ENCODE measurements at places on chromosomes 3 and 15.

DNA sequence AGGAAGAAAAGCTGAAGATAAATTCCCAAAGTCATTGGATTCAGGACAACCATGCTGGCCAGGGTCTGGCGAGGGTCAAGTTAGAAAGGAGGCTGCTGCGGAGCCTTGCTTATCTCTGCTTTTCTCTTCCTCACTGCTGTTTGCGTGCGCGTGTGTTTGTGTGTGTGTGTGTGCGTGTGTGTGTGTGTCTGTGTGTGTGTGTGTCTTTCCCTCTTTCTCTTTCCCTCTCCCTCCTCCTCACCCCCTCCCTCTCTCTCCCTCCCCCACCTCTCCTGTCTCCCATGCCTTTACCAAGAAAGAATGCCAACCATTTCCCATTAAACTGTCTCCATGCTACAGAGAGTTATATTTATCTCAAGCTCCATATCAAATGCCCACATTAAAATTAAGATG lies at the start of gene COLQ:
COLQ (minus strand) TSS at position 134 of the 393 bp plus-strand sequence; CDS start at position 53, 81 bp downstream.
- no peak for DNase-seq

- DNase-seq, result no peak
These were observed 146.9 kb downstream of the RAB11A start for GRCh38 chr15:66016199-66016598.

- DNase-seq, result no peak
These were observed 13.9 kb upstream of the VGLL3 start for GRCh38 chr3:87004883-87005282.

GRCh38 chr15:73924171-73924921 lies 1.9 kb upstream of the LOXL1 start:
- DNase-seq, result peak; percentile 76

DNA sequence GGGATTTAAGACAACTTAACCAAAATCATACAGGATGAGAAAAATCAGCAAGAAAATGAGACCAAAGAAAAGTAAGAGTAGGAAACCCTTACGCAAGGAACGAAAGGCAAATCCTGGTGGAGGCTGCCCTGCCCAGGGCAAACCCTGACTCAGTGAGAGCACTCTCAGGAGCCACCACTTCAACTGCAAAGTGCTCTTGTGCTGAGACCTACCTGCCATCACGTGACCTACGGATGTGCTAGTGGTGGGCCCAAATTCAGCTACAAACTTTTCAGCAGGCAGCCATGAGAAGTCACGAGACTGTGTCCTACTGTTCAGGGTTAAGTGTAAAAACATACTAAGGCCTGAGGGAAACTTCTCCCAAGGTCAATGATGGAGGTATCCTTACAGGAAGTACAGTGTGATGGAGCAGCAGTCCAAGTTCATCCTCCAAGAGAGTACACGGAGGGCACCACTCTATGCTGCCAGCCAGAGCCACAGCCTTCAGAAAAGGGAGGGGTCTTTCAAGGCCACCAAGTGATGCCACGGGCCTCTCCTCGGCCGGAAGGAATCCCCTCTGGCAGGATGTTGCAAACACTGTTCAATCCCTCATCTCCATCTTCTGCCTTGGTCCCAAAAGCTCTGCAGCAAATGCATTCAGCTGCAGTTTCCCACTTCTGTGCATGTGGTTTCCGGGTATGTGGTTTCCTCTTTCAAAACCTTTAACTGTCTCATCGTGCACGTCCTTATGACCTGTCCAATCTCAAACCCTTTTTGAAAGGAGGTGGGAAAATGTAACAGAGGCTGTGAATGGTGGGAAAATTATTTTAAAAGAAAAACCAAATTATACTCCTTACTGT lies 9.5 kb downstream of the CHSY1 start:
- DNase-seq, result peak; percentile 52

GRCh38 chr15:96332637-96333121 lies 2.2 kb downstream of the NR2F2 start:
- DNase-seq, result no peak

DNA sequence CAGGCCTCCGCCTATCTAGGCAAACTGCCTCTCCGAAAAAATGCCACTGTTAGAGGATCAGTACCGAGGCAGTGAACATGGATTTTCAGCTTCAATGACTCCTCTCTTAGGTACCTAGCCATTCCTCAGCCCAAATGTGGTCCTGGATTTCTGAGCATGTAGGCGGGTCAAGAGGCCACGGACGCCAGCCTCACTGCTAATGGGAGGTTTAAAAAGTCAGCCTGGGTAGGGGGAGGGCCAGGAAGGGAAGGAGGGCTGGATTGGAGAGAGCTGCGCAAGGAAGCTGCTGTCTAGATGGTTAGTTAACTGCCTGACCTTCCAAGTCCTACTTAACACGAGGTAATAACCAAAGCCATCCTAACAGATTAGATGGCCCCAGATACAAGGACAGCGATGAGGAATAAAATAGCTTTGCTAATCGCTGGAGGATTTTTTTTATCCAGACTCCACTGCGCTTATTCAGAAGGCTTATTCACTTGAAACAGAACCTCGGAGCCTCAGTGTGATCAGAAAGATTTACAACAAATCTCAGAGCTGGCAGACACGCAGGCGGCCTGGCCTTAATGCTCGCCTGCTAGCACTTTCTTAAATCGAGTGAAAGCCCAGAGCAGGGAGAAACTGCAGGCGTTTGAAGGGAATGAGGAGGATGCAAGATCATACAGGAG lies 34.3 kb downstream of the TLE3 start:
- DNase-seq, result peak; percentile 59

DNA sequence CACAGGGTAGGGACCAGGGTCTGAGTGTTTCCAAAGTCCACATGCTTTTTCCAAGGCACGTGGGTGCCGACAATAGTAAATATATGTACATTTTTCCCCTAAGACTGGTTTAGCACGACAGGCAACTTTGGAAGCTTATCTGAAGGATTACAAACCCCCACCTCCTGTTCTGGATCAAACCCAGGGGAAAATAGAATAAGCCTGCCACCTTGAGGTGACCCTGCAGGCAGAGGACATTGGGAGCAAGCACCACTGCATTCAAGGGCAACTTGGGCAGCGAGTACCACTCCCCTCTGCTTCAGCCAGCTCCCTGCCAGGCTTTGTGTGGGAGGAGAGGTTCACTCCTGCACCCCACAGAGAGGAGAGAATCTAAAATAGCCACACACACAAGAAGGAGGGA lies 44.8 kb downstream of the KBTBD12 start:
- DNase-seq, result no peak

GRCh38 chr15:42820811-42821210 lies 83.9 kb upstream of the CDAN1 start:
- DNase-seq, result no peak

DNA sequence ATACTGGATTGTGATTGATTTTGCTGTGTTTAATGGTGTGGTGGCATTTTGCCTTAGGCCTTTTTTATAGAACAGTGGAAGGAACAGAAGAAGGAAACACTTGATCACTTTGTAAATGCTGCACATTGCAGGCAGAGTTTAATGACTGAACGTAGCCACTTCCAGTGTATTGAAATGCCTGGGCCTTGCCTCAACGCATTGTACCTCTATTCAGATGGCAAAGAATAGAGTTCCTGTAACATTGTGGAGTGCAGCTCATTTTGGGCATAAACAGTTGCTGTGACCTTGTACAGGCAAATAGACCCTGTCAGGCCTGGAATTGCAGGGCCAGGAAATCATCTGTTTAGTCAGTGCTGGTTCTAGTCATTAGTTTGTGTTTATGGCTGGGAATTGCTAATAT lies 225.0 kb downstream of the EPHA3 start:
- DNase-seq, result no peak

DNA sequence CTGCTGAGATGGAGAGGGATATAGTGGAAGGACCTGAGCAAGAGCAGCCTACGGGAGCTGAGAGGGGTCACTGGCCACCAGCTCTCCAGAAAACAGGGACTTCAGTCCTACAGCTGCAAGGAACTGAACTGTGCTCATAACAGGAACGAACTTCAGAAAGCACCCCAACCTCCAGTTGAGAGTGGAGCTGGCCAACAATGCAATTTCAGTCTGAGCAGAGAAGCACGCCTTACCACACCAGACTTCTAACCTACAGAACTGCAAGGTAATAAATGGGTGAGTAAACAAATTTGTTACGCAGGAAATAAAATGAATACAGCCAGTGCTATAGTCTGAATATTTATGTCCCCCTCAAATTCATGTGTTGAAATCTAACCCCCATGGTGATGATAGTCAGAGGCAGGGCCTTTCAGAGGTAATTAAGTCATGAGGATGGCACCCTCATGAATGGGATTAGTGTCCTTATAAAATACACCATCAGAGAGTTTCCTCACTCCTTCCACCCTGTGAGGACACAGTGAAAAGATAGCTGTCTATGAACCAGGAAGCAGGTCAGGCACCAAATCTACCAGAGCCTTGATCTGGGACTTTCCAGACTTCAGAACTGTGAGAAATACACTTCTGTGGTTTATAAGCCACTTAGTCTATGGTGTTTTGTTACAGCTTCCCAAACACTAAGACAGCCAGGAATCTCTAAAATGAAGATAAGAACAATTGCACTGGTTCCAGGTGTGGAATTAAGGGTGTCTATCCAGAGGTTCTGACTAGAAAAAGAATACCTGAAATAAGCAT lies 58.6 kb downstream of the SYNM start:
- no peak for DNase-seq
